Activated CD4-positive, alpha-beta memory T cell treated with anti-CD3 and anti-CD28 coated beads for 36 hours (primary cell): ENCODE measurements at places on chromosomes 6 and 20.

DNA sequence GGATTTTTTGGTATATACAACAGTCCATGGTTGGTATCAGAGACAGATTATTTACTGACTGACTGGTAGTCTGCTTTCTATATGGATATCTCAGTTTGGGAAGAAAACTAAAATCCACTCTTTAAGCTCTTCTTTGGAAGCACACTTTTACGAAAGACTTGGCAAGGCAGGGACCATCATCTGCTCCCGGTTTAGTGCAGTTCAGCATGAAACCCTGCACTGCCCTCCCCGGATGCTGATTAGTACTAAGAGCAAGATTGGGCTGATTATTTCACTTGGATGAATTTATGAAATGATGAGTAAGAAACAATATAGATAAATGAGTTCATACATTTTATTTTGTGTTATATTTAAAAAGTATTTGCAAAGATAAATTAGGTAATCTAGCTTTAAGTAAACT lies 56.3 kb downstream of the RGS17 start:
- H3K4me3 ChIP-seq: no peak overlapping the region
- no peaks in the 10 kb centered on the region for H3K36me3 ChIP-seq
- no peak overlapping the region for H3K27ac ChIP-seq
- H3K4me1 ChIP-seq: no peaks in the 10 kb centered on the region
- DNase-seq: no peak

DNA sequence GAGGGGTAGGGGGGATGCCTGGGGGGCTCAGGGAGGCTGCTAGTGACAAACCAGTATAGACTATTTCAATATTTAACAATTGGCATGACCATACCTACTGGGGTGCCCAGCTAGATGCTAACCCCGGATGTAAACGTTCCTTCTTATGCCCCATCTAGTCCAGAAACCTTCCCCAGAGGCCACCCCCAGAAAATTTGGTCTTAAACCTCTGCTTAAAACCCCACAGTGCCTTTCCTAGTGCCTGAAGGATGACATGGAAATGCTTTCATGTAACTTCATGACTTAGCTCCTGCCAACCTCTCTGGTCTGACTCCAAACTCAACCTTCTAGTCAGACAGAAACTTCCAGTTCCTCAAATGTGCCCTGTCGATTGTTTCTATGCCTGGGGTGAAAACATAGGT lies 52.0 kb downstream of the JPH2 start:
- H3K27me3 ChIP-seq: peaks cover 20% of the 10 kb centered on the region
- no peaks in the 10 kb centered on the region for H3K4me1 ChIP-seq
- H3K27ac ChIP-seq: no peak overlapping the region

GRCh38 chr20:3199976-3200755 lies 4.3 kb downstream of the DDRGK1 start:
- peak; percentile 24 for DNase-seq
- peaks cover 20% of the 10 kb centered on the region for H3K4me1 ChIP-seq
- no peaks in the 10 kb centered on the region for H3K27me3 ChIP-seq
- peaks cover 48% of the 10 kb centered on the region for H3K36me3 ChIP-seq

DNA sequence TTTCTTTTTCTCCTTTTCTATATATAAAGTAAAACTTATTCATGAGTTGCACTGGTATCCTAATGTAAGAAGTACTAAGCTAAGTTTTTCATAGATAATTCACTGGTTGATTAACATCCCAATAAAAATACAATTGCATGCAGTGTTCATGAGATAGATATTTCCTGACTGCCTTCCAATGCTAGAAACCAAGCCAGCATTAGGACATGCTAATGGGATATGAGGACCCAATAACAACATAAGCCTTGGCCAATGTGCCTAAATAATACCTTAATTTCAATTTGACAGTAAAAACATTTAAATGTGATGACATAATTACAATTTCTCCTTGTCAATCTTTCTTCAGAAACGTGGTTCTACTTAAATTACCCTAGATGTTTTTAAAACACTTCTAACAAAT lies 152.7 kb downstream of the RNGTT start:
- H3K4me3 ChIP-seq: no peak overlapping the region
- peaks cover 23% of the 10 kb centered on the region for H3K36me3 ChIP-seq
- no peak for DNase-seq
- no peaks in the 10 kb centered on the region for H3K4me1 ChIP-seq

DNA sequence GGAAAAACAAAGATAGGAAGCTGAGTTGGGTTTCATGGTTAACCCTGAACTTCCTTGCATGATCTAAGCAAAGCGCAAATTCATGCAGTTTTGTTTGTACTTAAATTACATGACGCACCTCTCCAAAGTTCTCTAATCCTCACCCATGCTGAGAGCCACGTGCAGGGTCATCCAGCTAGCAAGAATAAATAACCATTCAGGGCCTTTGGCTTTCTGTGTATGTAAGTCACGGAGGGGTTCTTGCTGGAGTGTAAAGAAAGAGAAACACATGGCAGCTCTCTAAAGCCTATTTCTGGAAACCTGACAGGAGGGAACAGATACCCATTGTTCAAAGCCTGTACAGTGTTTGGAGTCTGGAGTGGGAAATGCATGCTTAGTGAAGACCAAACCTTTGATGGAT lies 171.7 kb upstream of the CCN2 start:
- no peak overlapping the region for H3K27ac ChIP-seq
- no peaks in the 10 kb centered on the region for H3K36me3 ChIP-seq
- H3K4me3 ChIP-seq: no peak overlapping the region
- no peak for DNase-seq
- H3K27me3 ChIP-seq: no peaks in the 10 kb centered on the region

DNA sequence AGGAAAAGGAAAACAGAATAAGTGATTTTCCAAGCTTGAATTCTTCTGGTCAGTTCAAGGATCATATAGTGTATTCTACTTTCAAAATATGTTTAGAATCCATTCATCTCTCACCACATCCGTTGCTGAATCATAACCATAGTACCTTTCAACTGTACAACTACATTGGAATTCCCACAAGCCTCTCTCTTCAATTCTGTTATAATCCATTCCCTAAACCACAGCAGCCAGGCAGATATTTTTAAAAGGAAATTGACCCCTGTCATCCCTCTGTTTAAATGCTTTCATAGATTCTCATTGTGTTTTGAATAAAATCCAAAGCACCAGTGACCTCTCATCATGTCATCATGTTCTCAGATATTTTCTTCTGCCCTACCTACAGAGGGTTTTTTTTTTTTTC lies 412.7 kb downstream of the GRIK2 start:
- no peaks in the 10 kb centered on the region for H3K36me3 ChIP-seq
- H3K27ac ChIP-seq: no peak overlapping the region
- H3K4me3 ChIP-seq: no peak overlapping the region
- no peaks in the 10 kb centered on the region for H3K4me1 ChIP-seq
- no peaks in the 10 kb centered on the region for H3K27me3 ChIP-seq

- H3K4me1 ChIP-seq: peaks cover 82% of the 10 kb centered on the region
- H3K36me3 ChIP-seq: peaks cover 36% of the 10 kb centered on the region
- H3K27ac ChIP-seq: peak overlapping the region; percentile 49
- no peak overlapping the region for H3K4me3 ChIP-seq
Observed at GRCh38 chr6:158793432-158793831, 25.7 kb downstream of the EZR start.

DNA sequence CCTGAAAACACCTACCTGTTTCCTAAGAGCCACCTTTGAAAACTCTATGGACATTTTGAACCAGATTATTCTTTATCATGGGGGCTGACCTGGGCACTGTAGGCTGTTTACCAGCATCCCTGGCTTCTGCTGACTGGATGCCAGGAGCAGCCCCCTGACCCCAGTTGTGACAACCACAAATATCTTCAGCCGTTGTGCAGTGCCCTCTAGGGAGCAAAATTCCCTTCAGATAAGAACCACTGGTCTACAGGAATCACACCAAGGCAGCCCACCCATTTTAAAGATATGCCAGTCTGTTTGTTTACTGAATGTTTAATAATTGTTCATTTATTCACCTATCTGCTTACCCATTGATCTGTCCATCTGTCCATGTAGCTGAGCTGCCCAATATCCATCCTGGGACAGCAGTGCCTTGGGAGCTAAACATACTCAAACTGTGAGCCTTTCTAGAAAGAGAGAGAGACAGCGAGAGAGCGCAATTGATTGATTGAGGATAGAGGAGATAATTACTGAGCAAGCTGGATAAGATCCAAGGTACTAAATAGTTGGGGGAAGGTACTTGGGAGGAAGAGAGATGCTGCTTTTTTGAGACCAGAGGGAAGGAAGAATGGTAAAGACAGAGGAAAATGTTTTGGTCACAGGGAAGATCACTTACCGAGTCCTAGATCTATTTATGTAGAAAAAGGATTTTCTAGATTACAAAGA lies 276.8 kb downstream of the NRN1 start:
- H3K27ac ChIP-seq: no peak overlapping the region
- DNase-seq: no peak
- H3K36me3 ChIP-seq: peaks cover 2% of the 10 kb centered on the region
- H3K4me1 ChIP-seq: no peaks in the 10 kb centered on the region
- H3K4me3 ChIP-seq: no peak overlapping the region

GRCh38 chr6:144262470-144263369 lies 22.4 kb upstream of the UTRN start:
- no peak overlapping the region for H3K4me3 ChIP-seq

- no peaks in the 10 kb centered on the region for H3K36me3 ChIP-seq
- peaks cover 13% of the 10 kb centered on the region for H3K27me3 ChIP-seq
- H3K4me3 ChIP-seq: no peak overlapping the region
- DNase-seq: no peak
- peaks cover 6% of the 10 kb centered on the region for H3K4me1 ChIP-seq
Observed at GRCh38 chr6:40910260-40910893, 128.6 kb downstream of the UNC5CL start.

GRCh38 chr6:127497410-127497809 lies 21.7 kb downstream of the MTCL3 start:
- DNase-seq: no peak
- H3K36me3 ChIP-seq: no peaks in the 10 kb centered on the region
- H3K4me1 ChIP-seq: no peaks in the 10 kb centered on the region
- H3K27ac ChIP-seq: no peak overlapping the region
- H3K27me3 ChIP-seq: no peaks in the 10 kb centered on the region

DNA sequence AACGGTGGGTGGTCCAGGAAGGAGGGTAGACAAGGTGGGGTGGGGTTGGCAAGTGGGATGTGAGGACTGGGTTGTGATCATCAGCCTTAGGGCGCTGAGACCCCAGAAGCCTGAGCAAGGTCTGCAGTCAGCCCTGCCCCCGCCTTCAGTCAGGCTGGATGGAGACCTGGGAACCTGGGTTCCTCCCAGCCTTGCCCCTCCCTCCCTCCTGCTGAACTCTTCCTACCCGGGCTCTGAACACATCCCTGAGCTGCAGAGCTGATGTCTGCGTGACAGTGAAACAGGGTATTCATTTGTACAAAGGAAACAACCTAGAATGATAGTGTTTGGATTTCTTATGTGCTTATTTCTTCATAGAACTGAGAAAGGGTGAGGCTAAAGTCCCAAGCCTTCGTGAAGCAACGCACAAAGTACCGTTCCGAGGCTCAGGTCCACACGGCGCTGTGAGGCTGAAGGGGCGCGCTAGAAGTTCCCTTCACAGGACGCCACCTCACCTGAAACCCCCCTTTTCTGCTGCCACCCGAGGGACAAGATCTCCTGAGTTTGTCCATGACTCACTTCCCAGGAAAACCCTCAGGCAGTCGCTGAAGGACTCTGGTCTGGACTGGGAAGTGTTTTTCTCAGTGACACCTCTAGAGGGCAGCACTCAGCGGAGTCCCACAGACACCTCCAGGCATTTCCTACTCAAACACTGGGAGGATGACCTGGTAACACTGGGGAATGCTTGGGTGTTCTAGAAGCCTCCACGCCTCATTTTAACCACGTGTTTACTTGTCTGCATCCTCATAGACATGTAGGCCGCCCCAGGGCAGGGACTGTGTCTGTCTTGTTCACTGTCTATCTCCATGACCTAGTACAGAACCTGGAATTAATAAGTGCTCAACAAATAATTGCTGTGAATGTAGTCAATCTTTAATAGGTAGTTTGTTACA lies 1.2 kb downstream of the GSTA5 start:
- no peak overlapping the region for H3K4me3 ChIP-seq
- peaks cover 29% of the 10 kb centered on the region for H3K27me3 ChIP-seq
- H3K36me3 ChIP-seq: no peaks in the 10 kb centered on the region
- DNase-seq: peak; percentile 60
- no peaks in the 10 kb centered on the region for H3K4me1 ChIP-seq

GRCh38 chr6:27279513-27280063 lies 32.1 kb downstream of the PRSS16 start:
- DNase-seq: no peak
- H3K36me3 ChIP-seq: peaks cover 21% of the 10 kb centered on the region
- no peak overlapping the region for H3K27ac ChIP-seq
- peaks cover 69% of the 10 kb centered on the region for H3K27me3 ChIP-seq
- peak overlapping the region; percentile 45 for H3K4me3 ChIP-seq

DNA sequence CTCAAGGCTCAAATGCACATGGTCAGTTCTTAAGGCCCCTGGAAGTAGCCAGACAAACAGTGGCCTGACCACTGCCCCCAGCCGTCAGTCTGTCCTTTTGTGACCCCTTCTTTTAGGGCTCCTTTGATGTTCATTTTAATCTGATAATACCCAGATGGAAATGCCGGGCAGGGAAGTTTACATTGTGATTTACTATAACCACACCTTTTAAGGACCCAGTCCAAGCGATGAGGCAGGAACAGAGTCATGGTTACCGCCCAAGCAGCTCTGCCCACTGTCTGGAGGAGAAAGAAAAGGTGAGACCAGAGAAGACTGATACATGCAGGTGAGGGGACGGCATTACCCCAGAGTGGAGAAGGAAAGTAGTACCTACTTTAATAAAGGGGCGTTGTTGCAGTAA lies 110.6 kb downstream of the PLEKHG1 start:
- H3K36me3 ChIP-seq: no peaks in the 10 kb centered on the region
- H3K27ac ChIP-seq: no peak overlapping the region
- no peak overlapping the region for H3K4me3 ChIP-seq
- no peaks in the 10 kb centered on the region for H3K27me3 ChIP-seq
- DNase-seq: no peak
- H3K4me1 ChIP-seq: no peaks in the 10 kb centered on the region

GRCh38 chr6:125952764-125953501 lies 3.6 kb upstream of the HINT3 start:
- DNase-seq: peak; percentile 62
- H3K36me3 ChIP-seq: no peaks in the 10 kb centered on the region

GRCh38 chr20:1328680-1329330 lies at the start of gene SDCBP2:
Gene SDCBP2 (minus strand): TSS chr20:1329139. CDS start chr20:1320416, 8,723 bp downstream.
- DNase-seq: peak; percentile 7
- H3K4me3 ChIP-seq: no peak within 1 kb of the TSS
- H3K36me3 ChIP-seq: peaks cover 26% of the 10 kb centered on the region
- H3K4me1 ChIP-seq: peaks cover 48% of the 10 kb centered on the region

- peak overlapping the region; percentile 65 for H3K4me3 ChIP-seq
- peaks cover 68% of the 10 kb centered on the region for H3K36me3 ChIP-seq
- peaks cover 85% of the 10 kb centered on the region for H3K4me1 ChIP-seq
- H3K27me3 ChIP-seq: no peaks in the 10 kb centered on the region
- peak; percentile 67 for DNase-seq
Observed at GRCh38 chr6:45436544-45437438, 59.1 kb upstream of the SUPT3H start.

DNA sequence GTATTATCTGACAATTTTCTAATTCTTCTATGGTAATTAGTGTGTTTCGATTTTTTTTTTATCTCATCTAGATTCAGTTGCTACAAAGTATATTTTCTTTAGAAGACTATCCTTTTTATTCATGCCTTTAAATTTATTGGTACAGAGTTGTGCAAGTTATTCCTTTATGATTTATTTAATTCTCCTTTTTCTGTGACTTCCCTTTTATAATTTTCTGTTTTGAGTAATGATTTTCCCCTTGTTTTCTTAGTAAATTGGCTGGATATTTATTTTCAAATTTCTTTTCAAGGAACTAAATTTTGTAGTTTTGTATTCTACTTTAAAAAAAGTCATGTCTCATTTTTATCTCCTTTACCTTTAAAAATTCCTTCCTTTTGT lies 2.4 kb upstream of the IL22RA2 start:
- H3K4me3 ChIP-seq: no peak overlapping the region
- no peaks in the 10 kb centered on the region for H3K27me3 ChIP-seq
- H3K36me3 ChIP-seq: peaks cover 2% of the 10 kb centered on the region
